ENCODE measurements at places on chromosomes 7 and 10.

DNA sequence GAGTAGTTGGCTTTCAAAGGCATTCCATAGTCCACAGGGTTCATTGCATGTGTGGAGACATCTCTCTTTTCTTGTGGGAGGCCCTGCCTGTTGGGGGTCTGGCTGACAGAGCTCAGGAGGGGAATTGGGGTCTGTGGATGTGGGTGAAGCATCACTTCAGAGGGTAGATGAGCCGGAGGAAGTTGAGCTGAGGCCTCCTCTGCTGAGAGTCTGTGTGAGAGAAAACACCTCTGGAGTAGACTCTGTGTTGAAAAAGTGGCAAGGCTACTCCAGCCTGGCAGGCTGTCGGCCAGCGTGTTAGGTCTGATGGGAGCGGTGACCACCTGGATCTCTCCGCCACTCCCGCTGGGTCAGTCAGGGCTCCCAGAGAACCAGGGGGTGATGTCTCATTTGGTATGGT lies 358.0 kb upstream of the MGMT start:
- DNase-seq, result no peak

DNA sequence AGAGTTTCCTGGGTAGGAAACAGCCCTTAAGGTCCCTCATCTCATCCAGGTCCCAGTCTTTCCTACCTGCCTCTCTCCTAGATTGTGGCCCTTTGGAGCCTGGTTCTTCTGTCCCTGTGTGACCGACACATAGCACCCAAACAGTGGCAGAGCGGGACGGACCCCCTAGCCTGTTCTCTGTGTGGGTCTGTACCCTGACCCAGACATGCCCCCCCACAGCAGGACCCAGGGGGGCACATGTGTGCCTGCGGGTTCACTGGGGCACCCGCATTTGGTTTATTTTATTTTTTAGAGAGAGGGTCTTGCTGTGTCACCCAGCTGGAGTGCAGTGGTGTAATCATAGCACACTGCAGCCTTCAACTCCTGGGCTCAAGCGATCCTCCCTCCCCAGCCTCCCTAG lies 11.5 kb downstream of the LIMK1 start:
- no peak for DNase-seq

GRCh38 chr7:151271699-151272355 lies 23.3 kb upstream of the SMARCD3 start:
- DNase-seq, result peak; percentile 17

DNA sequence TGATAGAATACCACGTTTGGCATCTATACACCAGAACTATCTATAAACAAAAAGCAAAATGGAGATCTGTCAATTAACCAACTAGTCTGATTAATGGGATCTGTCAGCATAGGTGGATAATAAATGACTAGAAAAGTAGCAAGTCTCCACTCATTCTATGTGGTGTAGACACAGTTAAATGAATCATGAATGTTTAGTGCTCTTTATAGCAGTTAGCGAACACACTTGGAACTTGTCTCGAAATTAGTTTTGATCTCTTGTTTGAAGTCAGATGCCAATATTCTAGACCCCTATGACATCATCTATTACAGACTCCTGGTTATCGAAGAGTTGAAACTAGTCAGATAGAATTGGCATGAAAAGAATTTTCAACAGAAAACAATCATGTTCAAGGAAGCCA lies 259.7 kb downstream of the AHR start:
- no peak for DNase-seq

GRCh38 chr7:151134743-151135524 lies 32.6 kb downstream of the GBX1 start:
- no peak for DNase-seq

DNA sequence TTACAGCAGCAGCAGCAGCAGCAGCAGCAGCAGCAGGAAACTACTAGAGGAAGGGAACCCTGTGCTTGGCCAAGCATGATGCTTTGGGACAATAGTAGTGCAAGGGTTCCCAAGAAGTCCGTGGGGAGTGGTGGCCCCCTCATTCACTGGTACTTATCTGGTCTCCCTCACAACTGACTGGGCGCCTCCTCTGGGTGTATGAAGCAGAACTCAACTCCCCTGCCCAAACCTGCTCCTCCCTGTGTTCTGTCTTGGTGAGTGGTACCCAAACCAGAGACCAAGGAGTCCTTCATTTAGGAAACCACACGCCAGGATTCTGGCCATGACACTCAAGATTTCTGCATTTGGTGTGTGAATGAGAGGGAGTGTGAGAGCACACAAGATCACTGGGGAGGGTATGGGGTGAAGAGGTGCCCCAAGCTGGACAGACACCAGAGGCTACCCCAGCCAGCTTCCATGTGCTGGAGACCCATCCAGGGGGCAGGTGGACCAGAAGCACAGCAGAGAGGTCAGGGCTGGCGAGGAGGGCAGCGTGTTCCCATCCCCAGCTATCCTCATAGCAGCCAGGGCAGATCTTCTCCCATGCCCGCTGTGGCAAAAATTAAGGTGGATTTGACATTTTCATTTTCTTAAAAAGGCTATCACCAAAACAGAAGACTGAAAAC lies 10.6 kb upstream of the ZNF777 start:
- no peak for DNase-seq

DNA sequence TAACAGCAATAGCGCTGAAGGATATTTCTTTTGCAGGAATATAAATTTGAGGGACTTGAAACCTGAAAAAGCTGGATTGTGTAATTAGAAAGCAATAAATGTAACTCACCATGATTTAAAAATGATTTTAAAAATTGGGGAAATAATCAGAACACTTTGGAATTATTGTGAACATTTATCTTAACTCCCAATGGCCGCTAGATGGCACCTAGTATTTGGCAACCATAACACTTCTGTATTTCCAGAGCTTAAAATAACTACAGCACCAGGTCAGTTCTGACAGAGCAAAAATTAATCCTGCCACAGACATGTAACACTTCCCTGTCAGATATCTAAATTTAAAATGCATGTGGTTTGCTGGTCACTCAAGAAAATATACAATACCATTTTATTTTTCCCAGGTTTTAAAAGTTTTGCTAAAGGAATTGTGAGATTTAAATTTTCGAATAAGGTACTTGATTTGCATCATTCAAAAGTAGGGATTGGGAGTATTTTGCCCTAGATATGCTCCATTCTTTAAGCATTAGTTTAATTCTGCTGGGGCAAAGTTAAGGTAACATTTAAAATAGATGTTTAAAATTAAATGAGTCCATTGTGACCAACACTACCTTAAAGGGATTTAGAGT lies 144.5 kb downstream of the PPP1R3A start:
- DNase-seq, result peak; percentile 40

DNA sequence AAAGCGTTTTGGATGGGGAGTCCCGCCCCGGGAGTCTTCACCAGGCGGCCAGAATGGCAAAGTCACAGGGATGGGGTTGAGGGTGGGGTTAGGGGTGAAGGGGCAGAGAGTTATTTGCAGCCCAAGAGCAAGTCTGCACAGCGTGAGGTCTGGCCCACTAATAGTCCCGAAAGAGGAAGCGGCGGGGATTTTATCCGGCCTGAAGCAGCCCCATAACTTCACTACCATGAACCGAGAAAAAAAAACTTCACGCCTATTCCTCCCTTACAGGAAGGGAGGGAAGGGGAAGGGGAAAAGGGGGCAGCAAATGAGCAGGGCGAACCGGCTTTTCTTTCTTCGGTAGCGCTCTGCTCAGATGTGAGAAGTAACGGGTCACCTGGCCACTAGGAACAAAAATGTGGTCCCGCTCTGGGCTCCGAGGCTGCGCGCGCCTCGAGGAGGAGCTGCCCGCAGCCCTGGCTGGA lies 712 bp downstream of the ITPRIP start:
- DNase-seq, result peak; percentile 80

- DNase-seq, result no peak
Observed at GRCh38 chr10:112708461-112708860, 241.6 kb upstream of the TCF7L2 start.

GRCh38 chr10:17206210-17206709 lies 4.8 kb upstream of the TRDMT1 start:
- DNase-seq, result no peak

DNA sequence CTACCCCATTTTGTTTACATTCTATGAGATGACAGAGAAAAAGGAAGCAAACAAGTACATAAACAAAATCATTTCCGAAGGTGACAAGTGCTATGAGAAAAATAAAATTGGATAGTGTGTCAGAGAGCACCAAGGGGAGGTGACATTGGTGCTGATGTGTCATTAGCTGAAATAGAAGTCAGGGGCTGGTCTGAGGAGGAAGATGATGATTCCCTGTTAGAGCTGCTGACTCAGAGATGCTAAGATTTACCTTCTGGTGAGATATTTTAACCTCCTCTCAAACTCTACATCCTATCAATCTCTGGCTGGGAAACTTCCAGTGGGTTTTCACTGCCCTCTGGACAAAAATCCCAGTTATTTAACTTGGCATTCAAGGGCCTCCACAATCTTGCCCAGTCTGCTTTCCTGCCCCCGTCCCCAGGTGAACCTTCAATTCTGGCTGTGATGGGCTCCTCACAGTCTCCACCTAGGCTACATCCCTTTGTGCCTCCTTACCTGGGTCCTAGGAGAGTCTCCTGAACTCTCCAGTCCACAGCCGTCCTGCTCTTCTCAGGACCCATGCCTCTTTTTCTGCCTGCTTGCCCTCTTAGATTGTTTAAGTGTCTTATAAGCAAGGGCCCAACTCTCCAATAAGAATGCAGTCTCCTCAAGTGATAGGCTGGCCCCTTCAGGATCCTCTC lies 26.6 kb downstream of the DUSP5 start:
- no peak for DNase-seq

DNA sequence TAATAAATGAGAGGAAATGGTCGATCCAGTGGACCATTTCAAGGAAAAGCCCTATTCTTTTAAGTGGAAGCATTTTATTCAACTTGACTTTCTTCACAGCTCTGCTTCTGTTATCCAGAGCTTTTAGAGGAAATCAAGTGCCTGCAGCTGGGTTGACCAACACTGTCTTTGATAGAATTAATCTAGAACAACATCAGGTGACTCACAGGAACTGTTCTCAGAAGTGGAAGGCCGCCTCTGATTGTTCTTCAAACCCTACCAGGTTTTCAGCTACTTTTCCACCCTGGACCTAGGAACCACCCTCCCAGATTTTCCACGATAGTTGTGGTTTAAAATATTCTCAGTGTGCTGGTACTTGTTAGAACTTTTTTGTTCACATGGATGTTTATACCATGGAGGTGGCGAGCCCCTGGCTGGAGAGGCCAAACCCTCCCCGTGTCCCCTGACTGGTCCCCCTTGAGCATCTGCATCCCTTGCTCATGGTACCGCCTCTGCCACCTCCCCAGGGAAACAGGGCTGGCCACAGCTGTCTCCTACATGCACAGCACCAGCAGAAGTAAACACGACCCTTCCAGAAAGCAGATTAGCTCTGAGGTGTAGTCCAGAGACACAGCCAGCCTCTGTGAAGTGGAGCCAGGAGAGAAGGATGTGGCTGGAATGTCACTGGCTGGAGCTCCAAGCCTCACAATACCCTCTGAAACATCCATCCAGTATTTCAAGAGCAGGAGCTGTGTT lies 293.3 kb downstream of the USP6NL start:
- DNase-seq, result no peak

DNA sequence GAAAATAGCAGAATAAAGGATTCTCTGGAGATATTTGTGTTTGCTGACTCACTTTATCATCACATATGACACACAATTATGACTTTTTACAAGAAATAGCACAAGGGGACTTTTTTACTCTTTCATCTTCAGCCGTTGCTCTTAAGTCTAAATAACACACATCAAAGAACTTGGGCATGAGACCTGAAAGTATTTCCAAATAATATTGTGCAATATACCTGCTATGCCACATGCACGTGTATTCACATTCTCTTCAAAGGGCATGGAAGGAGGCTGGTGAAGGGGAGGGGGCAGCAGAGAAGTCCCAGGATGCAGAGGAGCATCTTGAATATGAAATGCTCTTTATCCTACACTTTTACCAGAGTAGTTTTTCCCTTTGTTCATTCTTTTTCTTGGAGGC lies 4.1 kb upstream of the ADARB2 start:
- no peak for DNase-seq

GRCh38 chr10:20809631-20810030 lies 87.5 kb downstream of the NEBL start:
- DNase-seq, result no peak

DNA sequence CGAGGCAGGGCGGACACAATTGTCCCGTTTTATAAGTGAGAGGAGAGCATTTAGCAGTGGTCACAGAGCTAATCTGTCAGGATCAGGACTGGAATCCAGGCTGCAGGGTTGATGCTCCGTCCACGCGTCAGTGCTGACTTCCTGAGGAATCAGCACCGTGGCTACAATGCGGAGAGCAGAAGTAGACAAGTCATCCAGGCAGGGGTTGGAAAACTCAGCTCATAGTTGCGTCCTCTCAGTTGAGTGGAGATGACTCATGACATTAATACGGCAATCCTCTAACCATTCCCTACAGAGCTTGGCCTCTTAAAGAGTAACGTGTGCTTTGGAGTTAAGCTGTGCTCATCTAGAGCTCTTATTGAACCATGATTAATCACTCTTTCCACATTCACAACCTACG lies 17.1 kb upstream of the HTR5A start:
- peak; percentile 26 for DNase-seq

DNA sequence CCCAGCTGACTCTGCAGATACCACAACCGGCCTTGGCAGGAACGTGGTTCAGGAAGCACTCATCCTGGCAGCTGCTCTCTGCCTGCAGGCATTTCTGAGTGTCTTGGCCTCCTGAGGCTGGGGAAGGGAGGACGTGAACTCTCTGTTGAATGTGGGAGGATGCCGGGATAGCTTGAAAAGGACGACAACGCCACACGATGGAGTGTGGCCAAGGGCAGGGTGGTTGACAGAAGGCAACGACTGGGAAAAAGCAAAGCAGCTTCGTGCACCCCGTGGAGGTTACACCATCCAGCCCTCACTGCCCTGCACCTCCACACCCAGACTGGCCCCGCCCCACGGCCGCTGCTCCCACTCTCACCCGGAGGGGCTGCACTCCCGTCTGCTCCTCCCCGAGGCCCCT lies 466.1 kb upstream of the FOXK1 start:
- no peak for DNase-seq

DNA sequence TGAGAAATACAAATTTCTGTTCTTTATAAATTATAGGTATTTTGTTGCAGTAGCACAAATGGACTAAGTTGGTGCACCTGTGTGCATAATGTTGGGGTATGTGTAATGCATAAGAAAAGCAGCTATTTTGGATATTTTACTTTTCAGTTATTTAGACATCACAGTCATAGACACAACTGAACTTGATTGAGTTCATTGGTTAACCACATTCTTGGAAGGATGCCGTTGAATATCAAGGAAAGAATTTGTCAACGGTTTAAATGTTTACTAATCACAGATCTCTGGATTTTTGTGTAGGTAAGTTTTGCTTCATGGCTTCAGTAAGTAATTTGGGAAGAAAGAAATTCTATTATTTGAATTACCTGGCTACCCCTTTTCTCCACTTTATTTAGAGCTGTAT lies 4.1 kb downstream of the OTUD1 start:
- no peak for DNase-seq

- DNase-seq, result no peak
Observed at GRCh38 chr7:4841007-4841784, 20.6 kb downstream of the PAPOLB start.

- DNase-seq, result no peak
Observed at GRCh38 chr10:5552376-5553321, 27.9 kb downstream of the CALML3 start.

DNA sequence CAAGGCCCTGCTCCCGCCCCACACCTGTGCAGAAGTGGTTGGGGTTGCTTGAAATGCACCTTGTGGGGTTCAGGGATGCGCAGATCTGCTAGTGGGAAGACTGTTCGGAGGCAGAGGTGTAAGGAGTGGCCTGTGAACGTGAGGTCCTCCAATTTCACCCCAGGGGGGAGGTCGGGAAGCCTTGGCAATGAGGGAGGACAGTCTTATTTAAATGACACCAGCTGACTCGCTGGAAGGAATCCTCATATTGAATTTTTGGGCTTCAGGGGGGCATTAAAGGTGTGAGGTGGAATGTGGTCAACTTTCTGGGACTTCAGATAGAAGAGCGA lies 218.8 kb upstream of the CELF2 start:
- no peak for DNase-seq

Data from mesendoderm (in vitro differentiated cells).